Activated T-cell treated with anti-CD3 and anti-CD28 coated beads, Interleukin-2, amount 50 U/mL, for 72 hours (primary cell): ENCODE measurements at places on chromosomes 4 and X. TPM values are rescaled to one million over a fixed set of nuclear protein-coding genes. Genes with fewer than 3 reads are reported as not detected.

The AMBN gene
- total RNA-seq, result not detected

The SORBS2 gene
- total RNA-seq, result not detected

GRCh38 chr4:165872461-165873297 lies at the start of gene TLL1:
Gene TLL1 (plus strand): TSS chr4:165873237. CDS start chr4:165873905, 668 bp downstream.
- DNase-seq, result no peak

GRCh38 chrX:107447642-107448041 lies 1.8 kb upstream of the FRMPD3 start:
- DNase-seq, result no peak

GRCh38 chrX:25016938-25017598 lies 1.3 kb upstream of the ARX start:
- DNase-seq, result no peak

GRCh38 chr4:83011689-83012199 lies 1.1 kb upstream of the LIN54 start:
- DNase-seq, result peak; percentile 5

GRCh38 chr4:152951348-152951747 lies 15.2 kb downstream of the FHDC1 start:
- DNase-seq, result no peak

The C4orf54 gene
- total RNA-seq, result not detected

The ATP1B4 gene
- not detected for total RNA-seq

The KLKB1 gene
- 1.2 TPM for total RNA-seq

- DNase-seq, result no peak
Observed at GRCh38 chrX:6448003-6448402, 86.9 kb downstream of the VCX3A start.

- DNase-seq, result no peak
Observed at GRCh38 chrX:97199501-97199900, 315.8 kb downstream of the RPA4 start.
